ENCODE measurements at places on chromosomes 5 and 9.

- DNase-seq: no peak
These were observed 73.9 kb downstream of the CSNK1G3 start for GRCh38 chr5:123585871-123586270.

GRCh38 chr5:43033841-43034590 is 6.1 kb downstream of the ANXA2R start:
- DNase-seq: no peak

DNA sequence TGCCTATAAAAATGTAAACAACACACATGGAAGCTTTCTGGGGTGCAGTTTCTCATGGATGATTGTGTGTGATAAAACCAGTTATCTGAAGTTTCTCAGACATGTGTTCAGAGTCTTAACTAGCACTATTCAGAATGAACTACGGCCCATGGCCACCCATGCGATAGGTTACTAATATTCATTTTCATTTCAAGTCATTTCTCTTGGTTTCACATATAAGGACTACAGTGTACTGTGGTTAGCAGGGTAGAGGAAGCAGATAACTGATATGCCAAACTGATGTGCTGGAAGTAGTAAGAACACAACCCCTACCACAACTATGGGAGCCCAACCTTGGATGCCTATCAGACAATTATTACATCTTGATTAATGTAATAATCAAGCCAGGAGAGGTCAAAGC is 372.1 kb downstream of the DTWD2 start:
- DNase-seq: no peak

GRCh38 chr5:177958696-177959095 is 37.3 kb downstream of the PROP1 start:
- DNase-seq: no peak

All from stimulated activated CD4-positive, alpha-beta T cell treated with anti-CD3 and anti-CD28 coated beads, Interleukin-4, amount 100 ng/mL, for 48 hours (primary cell).